ENCODE measurements at places on chromosomes 1 and 21.

- DNase-seq, result no peak
Measured at GRCh38 chr1:234713859-234714258, 103.9 kb upstream of the IRF2BP2 start.

- no peak for DNase-seq
Measured at GRCh38 chr1:1550591-1551432, 10.4 kb upstream of the TMEM240 start.

- DNase-seq, result no peak
Measured at GRCh38 chr1:39283858-39284257, 79.4 kb downstream of the MACF1 start.

GRCh38 chr1:38052750-38053415 is 6.3 kb upstream of the POU3F1 start:
- no peak for DNase-seq

GRCh38 chr1:203153051-203153988 is 22.3 kb downstream of the MYBPH start:
- no peak for DNase-seq

- no peak for DNase-seq
Measured at GRCh38 chr1:17204546-17205440, at the start of gene PADI1. Gene PADI1 (plus strand): TSS chr1:17205128. CDS start chr1:17205218, 90 bp downstream.

- peak; percentile 40 for DNase-seq
Measured at GRCh38 chr1:39091845-39092645, 65.9 kb downstream of the NDUFS5 start.

GRCh38 chr21:37026499-37026898 is 20.0 kb downstream of the RIPPLY3 start:
- DNase-seq, result no peak

- DNase-seq, result no peak
Measured at GRCh38 chr21:45110873-45111624, 36.7 kb downstream of the ADARB1 start.

GRCh38 chr1:180213401-180214170 is 16.5 kb upstream of the LHX4 start:
- DNase-seq, result peak; percentile 61

DNA sequence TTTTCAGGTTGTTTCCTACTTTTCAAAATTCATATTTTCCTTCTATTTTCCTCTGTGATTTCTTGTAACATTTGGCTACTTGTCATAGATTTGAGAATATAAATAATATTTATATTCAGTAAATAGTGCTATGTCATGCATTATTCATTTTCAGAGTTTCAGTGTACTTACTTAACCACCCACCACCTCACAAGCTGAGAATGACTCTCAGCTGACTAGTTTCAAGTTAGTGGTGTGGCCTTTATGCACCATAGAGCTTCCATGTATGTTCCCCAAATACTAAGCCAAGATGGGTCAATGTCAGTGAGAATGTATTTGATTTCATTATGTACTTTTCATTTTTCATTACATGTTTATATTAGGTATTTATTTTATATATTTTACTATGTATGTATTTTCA is 56.9 kb upstream of the RGS1 start:
- DNase-seq, result no peak

- no peak for DNase-seq
Measured at GRCh38 chr1:201164645-201165044, 10.4 kb upstream of the TMEM9 start.

GRCh38 chr21:41234569-41234968 is 66.6 kb downstream of the BACE2 start:
- DNase-seq, result no peak

DNA sequence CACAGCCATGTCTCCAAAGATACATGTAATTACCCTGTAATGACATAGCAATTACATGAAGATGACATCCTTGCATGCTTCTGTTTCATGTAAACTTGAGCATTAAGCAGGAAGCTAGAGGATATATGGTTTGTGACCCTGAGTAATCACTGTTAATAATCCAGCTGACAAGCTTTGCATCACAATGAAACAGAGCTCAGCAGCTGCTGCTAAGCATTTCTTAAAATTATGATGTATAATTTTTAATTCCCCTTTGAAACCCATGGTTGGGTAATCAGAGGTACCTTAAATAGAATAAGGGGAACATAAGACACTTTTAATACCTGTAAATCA is 293.5 kb downstream of the NTNG1 start:
- DNase-seq, result no peak

DNA sequence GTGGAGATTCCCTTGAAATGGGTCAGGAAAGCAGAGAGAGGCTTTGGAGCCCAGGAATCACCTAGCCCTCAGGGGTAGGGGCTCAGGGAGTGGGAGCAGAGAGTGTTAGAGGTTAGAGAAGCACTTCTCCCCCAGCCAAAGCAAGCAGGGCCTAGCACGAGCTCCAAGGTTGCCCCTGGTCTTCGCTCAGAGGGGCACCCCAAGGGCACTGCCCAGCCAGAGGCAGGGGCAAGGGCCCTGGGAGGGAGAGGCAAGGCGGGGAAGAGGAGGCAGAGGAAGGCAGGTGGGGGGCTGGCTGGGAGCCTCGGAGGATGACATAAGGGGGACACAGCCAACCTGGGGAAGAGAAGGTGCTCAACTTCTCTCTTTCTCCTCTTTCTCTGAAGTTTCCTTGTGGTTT is 71.9 kb downstream of the CASZ1 start:
- DNase-seq, result no peak

- no peak for DNase-seq
Measured at GRCh38 chr1:31781756-31782371, 17.7 kb upstream of the ADGRB2 start.

DNA sequence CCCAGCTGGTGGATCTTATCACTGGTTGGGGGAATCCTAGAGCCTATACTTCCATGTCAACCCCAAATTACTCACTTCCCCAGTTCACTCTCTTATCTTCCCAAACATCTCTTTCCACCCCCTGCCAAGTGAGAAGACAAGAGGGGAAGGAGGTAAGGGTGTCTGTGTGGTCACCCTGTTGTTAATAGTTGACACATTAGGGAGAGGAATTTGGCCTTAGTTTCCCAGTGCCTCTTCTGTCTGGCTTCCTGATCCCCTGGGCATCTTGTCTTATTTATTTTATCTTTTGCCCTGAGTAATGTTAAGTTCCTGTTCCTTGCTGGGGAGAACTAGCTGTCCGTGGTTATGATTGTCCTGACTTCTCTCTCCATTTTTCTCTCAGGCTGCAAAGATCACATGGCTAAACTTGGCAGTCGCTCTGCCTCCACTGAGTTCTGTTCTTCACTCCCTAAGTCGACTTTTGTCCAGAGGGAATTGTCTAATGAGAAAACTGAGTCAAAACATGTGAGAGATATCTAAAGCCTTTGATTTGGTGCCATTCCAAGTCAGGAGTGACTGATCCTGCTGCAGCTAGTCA is 157.1 kb upstream of the SYT6 start:
- DNase-seq, result no peak

GRCh38 chr1:64171797-64172281 is 31.6 kb upstream of the UBE2U start:
- no peak for DNase-seq

DNA sequence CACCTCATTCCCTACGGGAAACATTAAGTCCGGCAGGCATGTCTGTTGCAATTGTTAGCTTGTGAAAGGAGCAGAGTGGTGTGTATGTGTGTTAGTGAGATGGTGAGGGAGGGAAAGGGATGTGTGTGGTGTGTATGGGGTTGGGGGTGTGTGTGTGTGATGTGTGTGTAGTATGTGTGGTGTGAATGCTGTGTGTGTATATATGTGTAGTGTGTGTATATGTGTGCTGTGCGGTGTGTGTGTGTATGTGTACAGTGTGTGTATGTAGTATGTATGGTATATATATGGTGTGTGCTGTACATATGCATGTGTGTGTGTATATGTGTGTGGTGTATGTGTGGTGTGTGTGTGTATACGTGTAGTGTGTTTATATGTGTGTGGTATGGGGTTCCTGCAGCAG is 20.8 kb upstream of the BLACAT1 start:
- DNase-seq, result no peak

- no peak for DNase-seq
Measured at GRCh38 chr1:33866281-33866680, 2.4 kb downstream of the HMGB4 start.

- DNase-seq, result no peak
Measured at GRCh38 chr1:15757575-15758342, 836 bp upstream of the FBLIM1 start.

DNA sequence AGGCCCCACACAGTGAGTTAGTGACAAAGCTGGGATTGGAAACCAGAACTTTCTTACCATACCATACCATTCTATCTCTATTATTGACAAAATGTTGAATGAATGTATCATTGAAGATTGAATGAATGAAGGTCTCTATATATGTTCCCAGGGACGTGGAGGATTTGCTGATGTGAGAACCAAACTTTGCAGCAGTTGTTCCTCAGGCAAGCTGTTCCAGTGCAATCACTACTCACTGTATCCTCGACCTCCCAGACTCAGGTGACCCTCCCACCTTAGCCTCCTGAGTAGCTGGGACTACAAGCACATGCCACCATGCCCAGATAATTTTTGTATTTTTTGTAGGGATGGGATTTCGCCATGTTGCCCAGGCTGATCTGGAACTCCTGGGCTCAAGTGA is 11.6 kb upstream of the LIN28A start:
- DNase-seq, result no peak

DNA sequence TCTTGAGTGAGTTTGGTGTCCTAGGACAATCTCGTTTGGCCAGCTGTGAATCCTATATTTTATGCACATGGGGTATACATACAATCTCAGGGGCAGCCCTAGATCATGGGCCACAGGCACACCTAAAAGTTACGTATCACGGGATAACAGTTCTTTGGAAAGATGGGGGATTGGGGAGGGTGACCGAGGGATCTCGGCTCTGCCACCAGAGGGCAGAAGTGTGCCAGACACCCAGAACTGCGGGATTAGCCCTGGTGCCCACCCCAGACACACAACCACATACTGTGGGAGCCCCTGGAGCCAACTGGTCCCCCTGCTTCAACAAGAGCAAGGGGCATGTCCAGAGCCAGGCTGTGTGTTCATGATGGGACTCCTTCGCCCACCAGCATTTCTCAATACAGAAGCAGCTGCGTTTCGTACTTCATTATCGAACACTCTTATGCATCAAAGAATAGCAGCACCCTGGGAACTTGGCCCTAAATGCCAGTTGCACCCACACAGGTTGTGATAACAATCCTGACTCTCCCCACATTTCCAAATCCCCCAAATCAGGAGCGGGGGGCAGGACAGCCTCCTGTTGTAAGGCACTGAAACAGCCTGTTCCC is 37.4 kb downstream of the TMCO4 start:
- DNase-seq, result peak; percentile 43

- DNase-seq, result peak; percentile 8
Measured at GRCh38 chr1:33634806-33635205, 162.4 kb downstream of the ZSCAN20 start.

DNA sequence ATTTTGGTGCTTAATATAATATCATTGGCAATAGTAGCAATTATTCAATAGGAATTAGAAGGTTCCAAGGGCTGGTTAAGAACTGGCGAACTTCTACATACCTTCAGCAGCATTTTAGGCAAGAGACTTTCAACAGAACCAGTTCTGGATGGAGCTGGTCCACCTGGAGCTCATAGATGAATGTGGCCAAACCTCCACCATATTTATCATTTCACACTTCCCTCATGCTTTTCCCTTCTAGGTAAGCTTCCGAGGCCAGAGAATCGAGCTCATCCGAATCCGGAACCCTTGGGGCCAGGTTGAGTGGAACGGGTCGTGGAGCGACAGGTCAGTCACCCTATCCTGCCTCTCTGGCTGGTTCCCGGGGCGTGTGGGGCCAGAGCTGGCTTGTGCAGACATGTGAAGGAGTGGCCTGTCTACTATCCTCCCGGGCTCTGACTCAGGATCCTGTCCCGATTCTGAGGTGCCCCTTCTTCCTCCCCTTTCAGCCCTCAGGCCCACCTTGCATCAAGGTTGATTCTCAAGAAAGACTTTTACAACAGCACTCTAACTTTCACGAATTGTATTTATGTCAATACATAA is 24.7 kb downstream of the CAPN9 start:
- no peak for DNase-seq

DNA sequence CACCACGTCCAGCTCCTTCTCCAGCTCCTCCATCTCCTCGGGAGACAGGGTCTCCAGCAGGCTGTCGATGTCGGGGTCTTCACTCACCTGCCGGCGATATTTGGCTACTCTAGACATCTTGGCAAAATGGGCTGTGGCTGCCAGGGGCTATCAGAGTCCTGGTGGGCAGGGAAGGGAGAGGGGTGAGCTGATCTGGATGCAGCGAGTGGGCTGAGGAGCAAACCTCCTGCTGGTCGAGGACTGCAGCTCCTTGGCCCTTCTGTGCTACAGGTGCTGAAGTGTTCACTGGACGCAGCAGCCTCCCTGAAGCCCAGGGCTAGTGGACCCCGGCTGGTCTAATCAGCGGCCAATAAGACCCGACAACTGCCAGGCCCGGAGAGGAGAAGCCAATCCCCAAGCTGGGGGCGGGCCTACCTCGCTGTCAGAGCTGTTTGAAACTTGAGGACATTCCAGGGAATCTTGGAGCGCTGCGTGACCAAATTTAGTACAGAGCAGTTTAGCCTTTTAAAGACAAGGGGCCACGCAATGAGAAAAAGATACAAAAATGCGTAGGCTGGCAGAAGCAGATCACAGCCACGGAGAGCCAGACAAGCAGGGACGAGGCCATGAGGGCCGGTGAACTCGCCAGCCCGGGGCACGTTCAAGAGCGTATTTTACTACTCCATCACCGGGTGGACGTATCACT is at the start of gene LMOD1:
Gene LMOD1, minus strand, starts transcription at position 325 of the 685 bp plus-strand sequence. Its CDS starts 208 bp downstream, at position 117.
- DNase-seq, result no peak

Data from stimulated activated CD4-positive, alpha-beta T cell treated with anti-CD3 and anti-CD28 coated beads, Interleukin-2, amount 100 ng/mL, for 48 hours (primary cell).